Pons (tissue), 1 donor: ENCODE measurements at places on chromosomes 6 and 20.

DNA sequence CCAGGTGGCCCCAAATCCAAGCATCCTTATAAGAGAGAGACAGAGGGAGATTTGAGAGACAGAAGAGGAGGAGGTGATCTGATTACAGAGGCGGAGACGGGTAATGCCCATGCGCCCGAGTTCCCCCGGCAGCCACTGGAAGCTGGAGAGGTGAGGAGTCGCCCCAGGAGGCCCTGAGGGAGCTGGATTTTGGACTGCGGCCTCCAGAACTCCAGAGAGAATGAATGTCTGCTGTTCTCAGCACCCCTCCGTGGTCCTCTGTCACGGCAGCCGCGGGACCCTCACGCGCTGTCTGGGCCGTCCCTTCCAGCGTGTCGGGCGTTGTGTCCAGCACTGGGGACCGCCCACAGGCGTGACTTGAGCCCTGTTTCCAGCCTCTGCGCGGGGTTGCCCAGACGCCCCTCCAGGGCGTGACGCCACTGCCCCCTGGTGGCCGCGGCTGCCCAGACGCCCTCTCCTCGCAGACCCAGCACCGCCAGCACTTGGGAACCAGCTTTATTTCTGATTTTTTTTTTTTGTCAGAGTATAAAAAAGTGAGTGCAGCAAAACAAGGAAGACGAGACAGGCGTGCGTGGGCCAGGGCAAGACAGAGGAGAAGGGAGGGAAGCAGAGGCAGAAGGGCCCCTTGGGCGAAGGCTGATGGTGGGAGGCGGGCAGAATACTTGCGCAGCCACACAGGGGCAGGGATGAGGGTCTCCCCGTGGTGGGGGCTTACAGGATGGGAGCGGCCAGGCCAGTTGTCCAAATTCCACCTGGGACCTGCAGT lies 4.1 kb upstream of the ZNF512B start:
- DNase-seq = peak; percentile 73

GRCh38 chr20:46118481-46119020 lies 437 bp downstream of the CD40 start:
- peak; percentile 19 for DNase-seq

- DNase-seq = no peak
These were observed 142.5 kb downstream of the SLC24A3 start for GRCh38 chr20:19354950-19355349.

DNA sequence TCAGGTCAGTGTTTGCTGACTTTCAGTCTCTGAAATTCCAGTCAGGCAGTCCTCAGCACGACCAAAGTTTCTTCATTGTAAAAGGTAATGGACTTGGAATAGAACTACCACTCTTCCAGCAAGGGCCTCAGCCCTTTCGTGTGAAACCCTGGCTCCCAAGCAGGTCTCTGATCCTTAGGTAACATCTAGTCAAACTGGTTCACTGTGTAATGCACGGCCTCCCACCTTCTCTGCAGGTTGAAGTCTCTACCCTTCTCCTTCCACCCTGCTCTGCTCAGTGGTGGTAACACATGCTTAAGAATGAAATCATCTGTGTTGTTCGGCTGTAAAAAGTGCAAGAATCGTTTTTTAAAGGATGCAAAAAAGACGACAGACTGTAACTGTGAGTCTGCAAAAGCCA lies 287.2 kb upstream of the POU3F2 start:
- DNase-seq = no peak

- no peak for DNase-seq
These were observed 8.8 kb downstream of the SLC17A9 start for GRCh38 chr20:62961310-62961783.

DNA sequence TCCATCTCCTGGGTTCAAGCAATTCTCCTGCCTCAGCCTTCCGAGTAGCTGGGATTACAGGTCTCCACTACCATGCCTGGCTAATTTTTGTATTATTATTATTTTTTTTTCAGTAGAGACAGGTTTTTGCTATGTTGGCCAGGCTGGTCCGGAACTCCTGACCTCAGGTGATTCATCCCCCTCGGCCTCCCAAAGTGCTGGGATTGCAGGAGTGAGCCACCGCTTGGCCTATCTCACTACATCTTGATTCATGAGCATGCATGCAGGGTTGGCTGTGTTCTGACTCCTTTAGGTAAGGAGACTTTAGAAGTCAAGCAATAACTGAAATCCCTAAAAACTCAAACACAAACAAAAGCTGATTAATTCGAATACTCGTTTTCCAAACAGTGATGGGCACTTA lies 80.9 kb downstream of the GJA1 start:
- DNase-seq = no peak

DNA sequence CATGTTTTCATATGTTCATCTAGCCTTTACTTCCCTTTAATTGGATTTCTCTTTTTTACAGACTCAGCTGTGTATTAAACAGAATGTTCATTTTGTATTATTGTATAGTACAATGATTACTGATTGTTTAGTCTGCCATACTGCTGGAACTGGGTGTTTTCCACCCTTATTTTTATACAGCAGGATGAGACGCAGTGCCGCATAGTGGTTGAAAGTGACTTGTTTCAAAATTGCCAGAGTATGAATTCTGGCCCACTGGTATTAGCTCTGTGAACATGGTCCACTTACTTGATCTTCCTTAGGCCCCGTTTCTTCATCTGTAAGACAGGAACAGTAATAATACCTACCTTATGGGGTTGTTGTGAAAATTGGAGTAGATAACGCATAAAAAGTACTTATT lies 22.1 kb downstream of the AFDN start:
- peak; percentile 67 for DNase-seq

- no peak for DNase-seq
These were observed 26.0 kb downstream of the MYLIP start for GRCh38 chr6:16154904-16155303.

GRCh38 chr6:138580801-138581200 lies 81.5 kb upstream of the NHSL1 start:
- DNase-seq = no peak

GRCh38 chr6:24054388-24054787 lies 71.6 kb upstream of the NRSN1 start:
- DNase-seq = no peak

GRCh38 chr20:34985461-34986310 lies 30.0 kb downstream of the MYH7B start:
- DNase-seq = no peak

GRCh38 chr6:148364056-148364824 lies 21.6 kb downstream of the SASH1 start:
- DNase-seq = no peak

GRCh38 chr20:11912013-11912658 lies 5.6 kb upstream of the BTBD3 start:
- DNase-seq = no peak

GRCh38 chr20:1282966-1283365 lies 16.9 kb downstream of the SNPH start:
- DNase-seq = no peak
